ENCODE measurements at places on chromosomes 5 and 9.
A peak's percentile ranks its signal among the peaks of the same experiment; 100 is the strongest.

GRCh38 chr9:8437876-8438275, 638.3 kb upstream of the DMAC1 start:
- DNase-seq, result no peak

GRCh38 chr5:173598686-173599085, 17.8 kb downstream of the BOD1 start:
- DNase-seq, result no peak

DNA sequence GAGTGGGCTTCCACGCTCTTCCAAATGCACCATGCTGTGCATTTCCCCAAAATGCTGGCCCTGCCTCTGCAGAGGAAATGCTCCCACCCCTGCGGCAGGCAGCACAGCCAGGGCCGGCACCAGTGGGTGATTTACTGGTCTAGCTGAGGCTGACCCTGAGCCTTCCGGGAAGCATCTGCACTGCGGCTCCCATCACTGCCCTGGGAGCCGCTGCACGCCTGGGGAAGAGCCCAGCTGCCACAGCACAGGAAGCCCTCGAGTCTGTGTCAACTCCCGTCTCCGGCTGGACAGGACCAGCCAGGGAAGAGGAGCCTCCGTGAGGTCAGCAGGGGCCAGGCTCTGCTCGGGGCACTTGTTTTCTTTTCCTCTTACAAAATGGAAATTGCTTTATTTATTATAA, 25.1 kb upstream of the EEIG1 start:
- no peak for DNase-seq

- no peak for DNase-seq
Observed at GRCh38 chr9:121604242-121604641, 47.2 kb upstream of the DAB2IP start.

GRCh38 chr9:97682242-97682641, 14.9 kb downstream of the XPA start:
- DNase-seq, result no peak

GRCh38 chr5:74326571-74327338, 313.8 kb downstream of the ENC1 start:
- DNase-seq, result peak; percentile 88

- DNase-seq, result no peak
Observed at GRCh38 chr5:4363045-4363444, 767.4 kb downstream of the IRX1 start.

DNA sequence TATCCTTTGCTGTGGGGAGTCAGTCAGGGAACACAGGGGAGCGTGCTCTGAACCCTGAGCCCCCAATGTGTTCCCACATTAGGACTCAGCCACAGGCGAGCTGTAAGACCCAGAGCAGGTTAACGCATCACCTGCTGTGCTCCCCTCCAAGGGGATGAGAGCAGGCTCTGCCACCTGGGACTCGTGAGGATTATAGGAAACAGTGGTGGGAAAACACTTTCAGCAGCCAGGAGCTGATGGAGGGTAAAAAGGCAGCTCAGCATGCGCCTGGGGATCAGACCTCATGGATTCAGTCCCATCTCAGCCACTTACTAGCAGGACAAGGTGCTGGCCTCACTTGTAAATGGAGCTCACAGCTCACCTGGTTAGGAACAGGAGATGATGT, 9.2 kb downstream of the JADE2 start:
- no peak for DNase-seq

DNA sequence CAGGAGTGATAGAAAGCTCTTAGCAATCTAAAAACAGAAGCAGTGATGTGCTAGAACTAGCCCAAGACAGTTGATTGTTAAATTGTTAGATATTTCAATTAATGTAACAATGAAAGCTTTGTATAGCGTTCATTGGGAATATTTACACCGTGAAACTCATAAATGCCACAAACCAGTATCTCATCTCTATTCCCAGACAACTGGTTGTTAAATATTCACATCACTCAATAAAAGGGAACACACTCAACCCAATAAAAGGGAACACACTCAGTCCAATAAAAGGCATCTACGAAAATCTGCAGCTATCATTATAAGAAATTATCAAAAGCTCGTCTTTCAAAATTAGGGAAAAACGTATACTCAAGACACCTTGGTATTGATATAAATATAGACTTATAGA, 270.9 kb downstream of the CYLC2 start:
- DNase-seq, result no peak

DNA sequence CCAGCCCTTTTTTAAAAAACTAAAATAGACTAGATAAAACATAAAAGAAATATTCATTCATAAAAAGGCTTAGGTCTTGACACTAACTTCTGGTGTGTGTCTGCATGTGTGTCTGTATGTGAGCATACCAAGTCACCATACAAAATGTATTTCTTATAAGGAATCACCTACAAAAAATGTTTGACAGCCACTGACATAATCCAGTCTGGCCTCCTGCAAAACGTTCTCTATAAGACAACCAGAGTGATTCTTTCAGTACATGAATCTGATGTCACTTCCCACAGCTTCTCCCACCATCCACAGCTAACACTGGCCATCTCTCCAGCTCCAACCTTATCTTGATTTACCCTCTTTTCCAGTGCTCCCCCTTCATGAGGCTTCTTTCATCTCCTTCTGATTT, 192.3 kb downstream of the TLE1 start:
- no peak for DNase-seq

GRCh38 chr5:76938177-76938576, 14.7 kb upstream of the CRHBP start:
- DNase-seq, result no peak

GRCh38 chr9:76693912-76694311, 70.3 kb upstream of the PCA3 start:
- DNase-seq, result no peak

DNA sequence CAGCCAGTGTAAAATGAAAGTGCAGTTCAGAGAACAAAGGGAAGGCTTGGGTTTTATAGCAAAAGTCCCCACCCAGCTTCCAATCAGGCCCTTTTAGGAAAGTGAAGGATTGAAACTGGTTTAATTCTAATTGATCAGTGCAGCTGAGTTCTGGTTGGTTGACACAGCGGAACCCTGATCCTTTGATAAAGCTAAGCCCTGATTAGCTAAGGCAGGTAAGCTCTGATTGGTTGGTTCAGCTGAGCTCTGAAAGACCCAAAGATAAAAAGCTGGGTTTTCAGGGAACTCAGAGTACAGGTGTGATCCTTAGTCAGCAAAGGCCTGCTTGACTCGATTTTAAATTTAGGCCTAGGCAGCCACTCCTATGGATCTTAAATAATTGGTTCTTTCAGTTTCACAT, 70.8 kb upstream of the PRRC1 start:
- DNase-seq, result no peak

- DNase-seq, result no peak
Observed at GRCh38 chr9:98865284-98865875, 57.9 kb downstream of the GALNT12 start.

DNA sequence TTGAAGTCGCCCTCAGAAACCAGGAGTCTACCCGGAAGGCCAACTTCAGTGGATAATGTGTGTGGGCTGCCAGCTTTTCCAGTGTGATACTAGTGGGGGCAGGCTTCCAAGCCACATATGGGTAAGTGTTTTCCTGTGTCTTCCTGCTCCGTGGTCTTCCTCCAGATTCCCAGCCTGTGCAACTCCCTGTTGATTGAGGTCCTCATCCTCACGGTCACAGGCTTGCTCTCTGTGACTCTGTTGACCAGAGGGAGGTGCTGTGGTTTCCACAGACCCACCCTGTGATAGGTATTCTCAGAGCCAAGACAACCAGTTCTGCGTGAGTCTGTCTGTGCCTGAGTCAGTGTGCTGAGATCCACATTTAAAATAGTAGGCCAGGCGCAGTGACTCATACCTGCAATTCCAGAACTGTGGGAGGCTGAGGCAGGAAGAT, 388.0 kb upstream of the IRX2 start:
- DNase-seq, result no peak

DNA sequence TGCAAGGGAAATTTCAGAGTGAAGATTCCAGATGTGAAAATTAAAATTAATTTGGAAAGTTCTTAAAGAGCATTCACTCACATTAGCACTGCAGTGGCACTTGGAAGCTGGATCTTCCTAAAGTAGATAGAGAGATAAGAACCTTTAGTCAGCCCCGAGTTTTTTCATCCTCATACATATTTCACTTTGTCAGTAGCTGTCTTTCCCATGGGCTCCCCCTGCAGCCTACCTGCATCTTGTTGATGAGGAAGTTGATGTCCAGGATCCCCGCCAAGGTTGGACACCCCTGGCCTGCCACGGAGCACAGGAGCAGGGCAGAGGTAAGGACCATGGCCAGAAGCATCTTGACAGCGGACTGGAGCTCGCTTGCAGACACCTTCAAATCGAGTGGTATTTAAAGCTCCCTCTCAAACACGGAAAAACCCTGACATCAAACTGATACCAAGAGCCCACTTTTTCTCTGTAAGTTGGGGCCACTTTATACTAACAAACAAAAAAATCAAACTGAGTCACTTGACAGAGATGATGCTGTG, at the start of gene IL9:
Gene IL9 (minus strand): TSS at position 368 of the 533 bp plus-strand sequence. CDS start 25 bp downstream, at position 343.
- DNase-seq, result no peak

- DNase-seq, result no peak
Observed at GRCh38 chr5:133821311-133821741, 147.1 kb downstream of the C5orf15 start.

- DNase-seq, result no peak
Observed at GRCh38 chr5:11902201-11902619, 2.0 kb downstream of the CTNND2 start.

- DNase-seq, result no peak
Observed at GRCh38 chr9:28064241-28064815, 491.0 kb upstream of the C9orf72 start.

- DNase-seq, result no peak
Observed at GRCh38 chr5:145027286-145027685, 807.9 kb downstream of the PRELID2 start.

- no peak for DNase-seq
Observed at GRCh38 chr9:136740069-136740468, 2.7 kb downstream of the LCN10 start.

DNA sequence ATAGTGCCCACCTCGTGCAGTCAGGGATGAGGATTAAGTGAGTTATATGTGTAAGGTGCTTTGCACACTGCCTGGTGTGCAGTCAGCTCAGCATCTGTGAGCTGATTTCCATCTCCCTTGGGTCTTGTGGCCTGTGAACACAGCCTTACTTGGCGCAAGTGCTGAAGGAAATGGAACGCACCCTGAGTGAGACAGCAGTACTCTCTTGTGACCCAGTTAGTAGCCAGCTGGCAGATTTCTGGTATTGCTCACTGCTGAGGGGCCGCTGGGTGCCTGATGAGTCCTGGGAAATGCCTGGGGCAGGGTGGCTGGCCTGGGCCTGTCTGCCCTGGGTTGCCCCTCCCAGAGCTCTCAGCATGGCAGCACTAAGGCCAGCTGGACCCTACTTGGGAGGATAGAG, 90.9 kb upstream of the BOD1 start:
- DNase-seq, result no peak

DNA sequence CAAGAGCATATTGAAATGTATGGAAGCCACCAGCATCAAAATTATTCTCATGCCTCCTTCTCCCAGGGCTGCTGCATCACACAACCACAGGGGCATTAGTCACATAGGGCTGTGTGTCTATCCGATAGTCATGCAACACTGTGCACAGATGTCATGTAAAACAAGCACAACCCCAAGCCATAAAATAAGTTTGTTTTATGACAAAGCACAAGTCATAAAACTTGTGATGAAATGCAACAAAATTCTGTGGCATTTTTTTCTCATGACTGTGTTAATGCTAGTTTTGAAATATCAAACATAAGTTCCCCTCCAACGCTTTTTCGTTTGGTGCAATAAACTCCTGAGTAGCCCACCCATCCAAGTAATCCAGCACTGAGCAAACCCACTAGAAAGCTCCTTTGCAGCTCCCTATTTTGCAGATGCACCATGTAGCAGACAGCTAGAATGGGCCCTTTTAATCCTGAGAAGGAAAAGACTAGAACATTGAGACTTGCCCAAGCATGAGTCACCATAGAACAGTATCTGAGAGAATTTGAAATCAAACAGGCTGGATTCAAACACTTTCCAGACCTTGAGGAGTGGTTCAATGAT, 93.3 kb upstream of the ZNF366 start:
- no peak for DNase-seq

- DNase-seq, result no peak
Observed at GRCh38 chr5:142585451-142585850, 100.4 kb downstream of the FGF1 start.

DNA sequence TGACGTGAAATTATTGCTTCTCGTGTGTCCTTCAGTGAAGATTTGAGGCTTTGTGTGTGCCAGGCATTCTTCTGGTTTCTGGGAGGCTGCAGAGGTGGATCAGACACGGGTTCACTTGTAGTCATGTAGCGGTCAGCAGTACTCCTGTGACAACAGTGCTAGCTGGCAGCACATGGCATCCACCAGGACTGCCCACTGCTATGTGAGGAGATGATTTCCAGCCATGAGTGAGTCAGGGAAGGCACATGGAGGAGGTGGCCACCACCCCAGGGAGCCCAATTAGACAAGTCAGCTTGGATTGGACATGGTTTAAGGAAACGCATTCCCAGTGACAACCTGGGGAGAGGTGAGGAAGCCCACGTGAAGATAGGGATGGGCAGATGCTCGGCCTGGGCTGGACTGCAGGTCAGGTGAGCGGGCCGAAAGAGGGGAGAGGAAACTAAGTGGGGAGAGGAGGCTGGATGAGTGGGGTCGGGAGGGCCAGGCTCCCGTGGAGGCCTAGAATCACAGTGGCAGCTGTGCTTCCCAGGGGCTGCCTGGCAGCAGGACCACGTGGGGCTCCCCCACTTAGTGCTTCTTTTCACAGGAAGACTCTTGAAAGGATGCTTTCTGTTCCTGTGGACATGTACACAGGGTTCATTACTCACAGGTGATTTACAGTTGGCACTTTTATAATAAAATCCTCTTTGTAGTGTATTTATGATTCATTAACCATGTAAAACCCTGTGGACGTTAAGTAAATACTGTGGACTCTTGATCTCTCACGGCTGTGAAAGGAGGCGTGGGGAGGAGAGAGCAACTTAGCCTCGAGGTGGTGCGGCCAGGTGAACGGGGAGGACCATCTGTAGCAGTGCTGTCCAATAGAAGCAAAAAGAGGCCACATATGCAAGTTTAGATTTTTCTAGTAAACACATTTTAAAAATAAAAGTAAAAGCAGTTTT, 80.0 kb upstream of the OTULINL start:
- no peak for DNase-seq

GRCh38 chr9:2655411-2655901, 33.9 kb downstream of the VLDLR start:
- peak; percentile 67 for DNase-seq

- DNase-seq, result no peak
Observed at GRCh38 chr9:111516061-111516465, 8.9 kb upstream of the ZNF483 start.

DNA sequence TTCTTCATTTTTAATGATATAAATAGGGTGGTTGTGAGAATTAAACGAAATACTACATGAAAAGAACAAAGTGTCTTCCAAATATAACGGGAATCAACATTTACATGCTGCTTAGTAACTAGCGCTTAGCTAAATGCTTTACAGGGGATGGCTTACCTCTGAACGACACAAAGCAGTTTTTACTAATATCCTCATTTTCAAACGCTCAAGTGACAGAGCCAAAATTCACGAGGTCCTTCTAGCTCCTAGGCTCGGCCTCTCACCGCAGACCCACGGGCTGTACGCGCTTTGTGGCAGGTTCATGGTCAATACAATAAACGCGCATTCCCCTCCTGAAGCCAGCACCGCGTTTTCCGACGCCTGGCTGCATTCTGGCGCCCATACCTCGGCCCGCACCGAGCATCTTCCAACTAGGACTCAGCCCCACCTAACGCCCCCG, 442 bp downstream of the ZNF510 start:
- DNase-seq, result no peak
